Activated T-cell treated with anti-CD3 and anti-CD28 coated beads, Interleukin-2, amount 50 U/mL, for 4 hours (primary cell): ENCODE measurements at places on chromosomes 11 and 22. TPM values are rescaled to one million over a fixed set of nuclear protein-coding genes. Genes with fewer than 3 reads are reported as not detected.

MUC6 gene
- 0.30 TPM for total RNA-seq

TOP3B gene
- 41.3 TPM for total RNA-seq

- no peak for DNase-seq
These were observed 3.6 kb upstream of the ROBO3 start for GRCh38 chr11:124861670-124862069.

GRCh38 chr22:33519071-33519973 lies 401.0 kb downstream of the LARGE1 start:
- no peak for DNase-seq

DBX1 gene
- not detected for total RNA-seq

DNA sequence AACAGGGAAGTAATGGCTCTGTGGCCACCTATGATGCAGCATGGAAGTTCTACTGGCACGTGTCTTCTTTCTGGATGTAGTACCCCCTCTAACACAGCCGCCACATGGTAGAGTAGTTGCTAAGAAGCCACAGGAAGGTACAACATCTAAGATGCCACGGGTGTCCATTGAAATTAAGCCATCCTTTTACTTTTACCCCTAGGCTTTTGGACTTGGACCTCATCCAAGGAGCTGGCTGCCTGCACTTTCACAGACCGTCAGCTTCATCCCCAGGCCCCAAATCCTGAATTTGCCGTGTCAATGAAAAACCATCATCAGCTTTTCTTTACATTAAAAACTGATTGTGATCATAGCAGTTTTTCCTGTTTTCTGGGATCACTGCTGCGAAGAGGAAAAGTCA lies 102.4 kb downstream of the RPL27A start:
- no peak for DNase-seq

DNA sequence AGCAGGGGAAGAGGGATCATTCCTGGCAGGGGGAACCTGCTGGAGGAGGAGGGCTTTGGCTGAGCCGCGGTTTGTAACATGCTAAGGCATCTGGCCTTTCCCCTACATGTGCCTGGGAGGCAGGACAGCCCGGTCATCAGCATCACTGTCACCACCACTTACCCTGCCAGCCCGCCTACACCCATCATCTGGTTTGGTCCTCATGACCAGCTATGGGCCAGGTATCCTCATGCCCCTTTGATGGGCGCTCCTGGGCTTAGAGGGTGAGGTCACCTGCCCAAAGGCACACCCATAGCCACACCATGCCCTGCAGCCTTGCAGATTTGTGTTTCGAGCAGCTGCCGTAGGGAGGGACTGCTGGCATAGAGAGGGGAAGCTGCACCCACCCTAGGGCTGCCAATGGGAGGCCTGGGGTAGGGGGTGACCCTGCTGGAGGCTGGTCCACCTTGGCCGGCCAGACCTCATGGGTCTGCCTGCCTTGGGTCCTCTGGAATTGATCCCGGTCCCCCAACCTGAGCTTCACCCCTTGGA lies 2.6 kb downstream of the MRGPRF start:
- DNase-seq: no peak

- no peak for DNase-seq
These were observed 75.4 kb downstream of the GAB4 start for GRCh38 chr22:16932577-16932976.

GRCh38 chr11:6357222-6357621 lies 33.1 kb upstream of the SMPD1 start:
- DNase-seq: no peak

UCP3 gene
- total RNA-seq: 1.7 TPM
